Activated T-cell treated with anti-CD3 and anti-CD28 coated beads, Interleukin-2, amount 50 U/mL, for 72 hours (primary cell): ENCODE measurements at places on chromosomes 13 and 19.

DNA sequence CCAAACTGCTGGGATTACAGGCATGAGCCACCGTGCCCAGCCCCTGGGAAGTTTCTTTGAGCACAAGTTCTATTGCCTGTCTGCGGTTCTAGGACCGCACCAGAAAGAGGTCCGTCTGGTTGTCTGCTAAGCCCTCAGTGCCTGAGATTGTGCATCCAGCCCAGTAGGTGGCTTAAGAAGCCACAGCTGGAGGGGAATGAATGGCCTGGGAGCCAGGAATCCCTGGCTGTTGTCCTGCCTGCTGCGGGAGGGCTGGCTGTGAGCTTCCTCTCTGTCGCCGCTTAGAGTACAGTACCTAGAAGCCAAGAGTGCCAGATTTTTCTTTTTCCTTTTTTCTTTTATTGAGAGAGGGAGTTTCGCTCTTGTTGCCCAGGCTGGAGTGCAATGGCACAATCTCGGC is 4.2 kb upstream of the TYK2 start:
- H3K27ac ChIP-seq: no peak overlapping the region
- no peaks in the 10 kb centered on the region for H3K27me3 ChIP-seq
- H3K36me3 ChIP-seq: no peaks in the 10 kb centered on the region
- peaks cover 30% of the 10 kb centered on the region for H3K4me1 ChIP-seq
- DNase-seq: no peak
- no peak overlapping the region for H3K4me3 ChIP-seq

GRCh38 chr19:50458396-50459066 is 17.8 kb upstream of the EMC10 start:
- H3K27ac ChIP-seq: no peak overlapping the region
- no peak for DNase-seq
- H3K4me1 ChIP-seq: peaks cover 19% of the 10 kb centered on the region
- peaks cover 17% of the 10 kb centered on the region for H3K27me3 ChIP-seq
- H3K36me3 ChIP-seq: no peaks in the 10 kb centered on the region
- H3K4me3 ChIP-seq: peak overlapping the region; percentile 34

- no peak overlapping the region for H3K4me3 ChIP-seq
- H3K4me1 ChIP-seq: peaks cover 28% of the 10 kb centered on the region
- H3K27me3 ChIP-seq: no peaks in the 10 kb centered on the region
- DNase-seq: no peak
- no peak overlapping the region for H3K27ac ChIP-seq
Measured at GRCh38 chr13:51955816-51956603, 55.2 kb downstream of the ATP7B start.

DNA sequence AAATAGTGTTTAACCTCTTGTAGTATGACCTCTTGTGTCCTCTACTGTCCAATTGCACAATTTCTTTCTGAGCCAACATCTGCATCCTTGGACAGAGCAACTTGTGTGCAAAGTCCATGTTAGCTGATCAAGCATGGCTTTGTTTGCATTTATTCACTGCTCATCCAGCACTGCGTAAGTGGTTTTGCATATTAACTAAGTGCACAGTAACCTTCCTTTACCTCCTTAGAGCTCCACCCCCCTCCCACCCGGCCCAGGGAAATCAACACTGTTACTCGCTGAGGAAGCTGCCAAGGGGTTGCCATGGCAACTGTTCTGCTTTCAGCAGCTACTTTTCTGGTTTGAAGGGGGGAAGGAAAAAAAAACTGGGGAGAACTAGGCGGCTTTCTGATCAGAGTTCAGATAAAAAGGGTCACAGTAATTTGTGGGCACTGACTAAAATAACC is 153.5 kb upstream of the KLF12 start:
- peaks cover 5% of the 10 kb centered on the region for H3K27me3 ChIP-seq
- peak overlapping the region; percentile 74 for H3K4me3 ChIP-seq
- DNase-seq: peak; percentile 70
- no peaks in the 10 kb centered on the region for H3K36me3 ChIP-seq
- H3K27ac ChIP-seq: peak overlapping the region; percentile 53

- no peaks in the 10 kb centered on the region for H3K4me1 ChIP-seq
- no peak overlapping the region for H3K4me3 ChIP-seq
- peak; percentile 66 for DNase-seq
- no peak overlapping the region for H3K27ac ChIP-seq
- H3K36me3 ChIP-seq: no peaks in the 10 kb centered on the region
Measured at GRCh38 chr19:13597640-13598039, 91.4 kb upstream of the CACNA1A start.

DNA sequence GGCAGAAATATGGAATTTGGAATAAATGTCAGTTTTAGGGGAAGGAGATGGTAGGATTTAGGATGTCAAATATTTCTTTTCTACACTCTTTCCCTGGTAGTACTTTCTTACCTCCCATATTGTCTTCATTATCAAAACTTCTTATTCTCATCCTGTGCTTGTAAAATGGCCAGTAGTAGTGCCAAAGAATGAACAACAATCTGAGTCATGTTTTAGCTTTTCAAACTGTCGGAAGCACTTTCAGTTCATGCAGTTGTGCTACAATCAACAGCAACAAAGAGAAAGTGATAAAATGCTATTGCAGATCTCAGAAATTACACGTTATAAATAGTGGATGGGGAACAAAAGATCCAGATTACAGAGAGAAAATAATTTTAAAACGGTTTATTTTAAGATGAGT is 193.7 kb upstream of the RXFP2 start:
- no peaks in the 10 kb centered on the region for H3K36me3 ChIP-seq
- no peak overlapping the region for H3K4me3 ChIP-seq
- no peaks in the 10 kb centered on the region for H3K27me3 ChIP-seq
- H3K4me1 ChIP-seq: no peaks in the 10 kb centered on the region

DNA sequence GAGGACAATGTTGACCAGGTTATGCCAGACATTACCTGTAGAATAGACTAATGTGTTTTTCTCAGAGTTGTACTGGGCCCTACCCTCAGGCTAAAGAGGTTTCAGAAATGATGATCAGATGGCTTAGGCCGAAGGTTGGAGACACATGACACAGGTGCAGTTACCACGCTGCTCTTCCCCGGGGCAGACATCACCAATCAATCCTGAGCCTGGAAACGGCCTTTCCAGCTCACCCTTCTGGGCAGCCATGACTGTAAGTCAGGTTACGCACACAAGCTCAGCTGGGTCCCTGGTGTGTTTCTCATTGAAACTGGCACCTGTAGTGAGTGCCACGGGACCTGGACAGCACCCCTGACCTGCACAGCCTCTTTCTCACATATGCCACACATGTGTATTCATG is 299.3 kb downstream of the UQCRFS1 start:
- H3K4me1 ChIP-seq: no peaks in the 10 kb centered on the region
- H3K4me3 ChIP-seq: no peak overlapping the region
- H3K27me3 ChIP-seq: no peaks in the 10 kb centered on the region
- DNase-seq: no peak
- no peak overlapping the region for H3K27ac ChIP-seq
- H3K36me3 ChIP-seq: no peaks in the 10 kb centered on the region

DNA sequence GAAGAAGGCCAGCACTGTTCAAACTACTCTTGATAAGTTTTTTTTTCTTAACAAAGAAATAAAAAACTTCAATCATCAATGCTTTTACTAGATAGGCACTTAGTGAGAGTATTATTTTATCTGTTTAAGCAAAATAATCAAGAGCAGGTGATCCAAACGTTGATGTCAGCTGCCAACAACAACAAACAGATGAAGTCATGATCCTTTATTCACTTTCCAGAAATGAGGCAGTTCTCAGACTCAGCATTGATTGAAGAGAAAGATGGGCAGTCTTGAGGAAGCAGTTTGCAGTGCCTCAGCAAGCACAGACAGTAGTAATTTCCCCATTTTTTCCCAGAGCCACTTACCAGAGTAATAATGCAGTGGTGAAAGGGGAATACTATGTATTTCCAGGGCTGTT is 38.4 kb upstream of the CSNK1A1L start:
- H3K27me3 ChIP-seq: no peaks in the 10 kb centered on the region
- H3K4me3 ChIP-seq: no peak overlapping the region
- no peak for DNase-seq
- no peaks in the 10 kb centered on the region for H3K36me3 ChIP-seq
- no peaks in the 10 kb centered on the region for H3K4me1 ChIP-seq

DNA sequence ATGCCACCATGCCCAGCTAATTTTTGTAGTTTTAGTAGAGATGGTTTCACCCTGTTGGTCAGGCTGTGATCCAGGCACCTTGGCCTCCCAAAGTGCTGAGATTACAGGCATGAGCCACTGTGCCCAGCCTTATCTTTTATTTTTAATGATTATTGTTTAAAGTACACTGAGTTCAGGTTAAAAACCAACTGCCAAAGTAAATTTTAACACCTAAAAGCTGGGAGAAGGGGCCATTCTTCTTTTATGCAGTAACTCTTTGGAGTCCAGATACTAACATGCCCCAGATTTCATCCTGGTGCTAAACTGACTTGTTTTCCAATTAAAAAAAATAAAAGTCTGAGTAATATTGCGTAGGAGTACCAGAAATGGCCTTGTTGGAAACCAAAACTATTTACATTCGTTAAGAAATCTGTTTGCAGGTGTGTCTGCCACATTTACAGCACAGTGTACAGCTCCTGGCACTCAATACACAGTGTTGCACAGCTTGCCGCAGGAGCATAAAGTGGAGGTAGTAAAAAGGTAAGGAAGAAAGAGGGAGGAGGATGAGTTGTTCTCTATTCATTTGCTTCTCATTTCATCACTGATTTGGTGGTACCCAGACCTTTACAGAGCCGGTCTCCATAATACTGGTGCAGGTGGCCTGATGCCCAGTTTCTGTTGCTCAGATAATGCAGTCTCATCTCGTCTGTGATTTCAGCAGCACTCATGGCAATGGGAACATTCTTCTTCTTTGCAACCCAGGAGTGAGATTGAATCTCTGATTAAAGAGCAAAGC is 108.9 kb downstream of the PCCA start:
- H3K4me1 ChIP-seq: no peaks in the 10 kb centered on the region
- no peak overlapping the region for H3K4me3 ChIP-seq

DNA sequence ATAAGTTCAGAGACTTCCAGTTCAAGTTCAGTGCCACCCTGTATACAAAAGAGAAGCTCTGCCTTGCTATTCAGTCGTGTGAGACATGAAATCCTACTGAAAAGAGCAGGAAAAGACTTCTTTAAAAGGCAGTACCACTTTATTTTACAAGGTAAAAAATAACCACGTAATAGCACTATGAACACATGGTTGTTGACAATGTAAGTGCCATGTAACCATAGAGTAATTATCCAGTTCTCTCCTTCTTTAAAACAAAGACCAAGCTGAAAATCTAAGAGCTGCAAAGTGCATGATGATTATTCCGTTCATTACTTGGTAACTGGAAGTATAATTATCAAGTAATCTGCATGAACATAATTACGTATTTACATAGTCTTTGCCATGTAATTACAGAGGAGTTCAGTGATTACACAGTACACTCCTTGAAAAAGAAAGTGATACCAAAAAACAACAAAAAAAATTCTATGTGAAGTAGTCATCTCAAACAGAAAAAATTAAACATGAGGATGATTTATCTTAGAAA is 288.7 kb downstream of the EFNB2 start:
- H3K4me3 ChIP-seq: no peak overlapping the region
- H3K4me1 ChIP-seq: no peaks in the 10 kb centered on the region
- no peaks in the 10 kb centered on the region for H3K36me3 ChIP-seq
- DNase-seq: no peak
- H3K27me3 ChIP-seq: no peaks in the 10 kb centered on the region
- H3K27ac ChIP-seq: no peak overlapping the region

DNA sequence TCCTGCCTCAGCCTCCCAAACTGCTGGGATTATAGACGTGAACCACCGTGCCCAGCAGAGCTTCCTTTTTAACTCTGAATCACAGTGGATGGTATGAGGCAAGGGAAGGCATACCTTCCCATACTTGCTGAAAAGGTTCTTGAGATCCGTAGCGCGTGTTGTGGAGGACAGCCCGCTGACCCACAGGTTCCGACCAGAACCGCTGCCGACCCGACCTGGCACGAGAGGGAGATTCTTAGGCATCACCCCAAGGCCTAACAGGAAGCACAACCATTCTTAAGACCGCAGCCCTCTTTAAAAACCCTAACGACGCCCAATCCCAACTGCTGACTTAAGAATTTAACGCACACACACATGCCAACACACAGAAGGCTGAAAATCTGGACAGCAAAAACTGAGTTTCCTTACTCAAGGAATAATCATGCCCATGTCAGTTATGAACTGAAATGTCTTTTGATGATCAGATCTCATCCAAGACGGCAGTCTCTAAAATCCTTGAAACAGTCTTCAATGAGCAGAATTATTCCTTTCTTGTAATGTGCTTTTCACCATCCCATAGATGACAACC is 12.6 kb downstream of the SAFB2 start:
- H3K4me3 ChIP-seq: no peak overlapping the region
- no peak overlapping the region for H3K27ac ChIP-seq
- DNase-seq: no peak

- no peak overlapping the region for H3K27ac ChIP-seq
- no peak for DNase-seq
- no peaks in the 10 kb centered on the region for H3K4me1 ChIP-seq
- H3K27me3 ChIP-seq: no peaks in the 10 kb centered on the region
- H3K36me3 ChIP-seq: no peaks in the 10 kb centered on the region
- no peak overlapping the region for H3K4me3 ChIP-seq
Measured at GRCh38 chr13:72886272-72887067, 104.5 kb downstream of the PIBF1 start.

GRCh38 chr13:48998641-48999292 is 23.1 kb downstream of the FNDC3A start:
- H3K27ac ChIP-seq: peak overlapping the region; percentile 16
- peaks cover 17% of the 10 kb centered on the region for H3K4me1 ChIP-seq
- H3K4me3 ChIP-seq: no peak overlapping the region
- H3K36me3 ChIP-seq: peaks cover 47% of the 10 kb centered on the region
- DNase-seq: no peak

DNA sequence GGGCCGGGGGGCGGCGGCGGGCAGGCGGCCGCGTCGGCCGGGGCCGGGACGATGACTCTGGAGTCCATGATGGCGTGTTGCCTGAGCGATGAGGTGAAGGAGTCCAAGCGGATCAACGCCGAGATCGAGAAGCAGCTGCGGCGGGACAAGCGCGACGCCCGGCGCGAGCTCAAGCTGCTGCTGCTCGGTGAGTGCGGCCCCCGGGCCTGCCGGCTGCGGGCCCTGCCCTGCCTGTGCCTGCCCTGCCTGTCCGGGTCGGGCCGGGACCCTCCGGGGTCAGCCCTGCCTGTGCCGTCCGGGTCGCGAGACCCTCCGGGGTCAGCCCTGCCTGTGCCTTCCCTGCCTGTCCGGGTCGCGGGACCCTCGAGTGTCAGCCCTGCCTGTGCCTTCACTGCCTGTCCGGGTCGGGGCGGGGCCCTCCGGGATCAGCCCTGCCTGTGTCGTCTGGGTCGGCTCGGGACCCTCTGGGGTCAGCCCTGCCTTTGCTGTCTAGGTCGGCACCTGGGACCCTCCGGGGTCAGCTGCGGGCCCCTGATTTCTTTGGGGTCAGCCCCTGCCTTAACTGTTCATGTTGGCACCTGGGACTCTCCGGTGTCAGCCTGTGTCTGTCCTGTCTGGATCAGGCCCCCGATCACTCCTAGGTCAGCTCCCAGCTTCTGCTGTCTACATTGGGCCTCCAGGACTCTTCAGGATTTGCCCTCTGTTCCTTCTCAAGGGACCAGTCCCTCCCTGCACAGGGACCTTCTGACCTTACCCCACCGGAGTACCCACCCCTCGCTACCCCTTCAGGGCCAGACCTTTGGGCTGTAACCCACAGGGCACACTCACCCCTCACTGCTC is 659 bp downstream of the GNA11 start:
- H3K4me1 ChIP-seq: peaks cover 22% of the 10 kb centered on the region
- peak overlapping the region; percentile 89 for H3K4me3 ChIP-seq
- peak overlapping the region; percentile 50 for H3K27ac ChIP-seq
- no peaks in the 10 kb centered on the region for H3K27me3 ChIP-seq
- peak; percentile 62 for DNase-seq

- no peaks in the 10 kb centered on the region for H3K4me1 ChIP-seq
- no peak overlapping the region for H3K27ac ChIP-seq
- DNase-seq: peak; percentile 10
- peaks cover 28% of the 10 kb centered on the region for H3K36me3 ChIP-seq
- no peak overlapping the region for H3K4me3 ChIP-seq
Measured at GRCh38 chr19:17160908-17161307, 54.2 kb upstream of the USE1 start.

- no peaks in the 10 kb centered on the region for H3K36me3 ChIP-seq
- DNase-seq: no peak
- peaks cover 20% of the 10 kb centered on the region for H3K27me3 ChIP-seq
Measured at GRCh38 chr13:29435125-29435911, 160.2 kb downstream of the SLC7A1 start.
